ENCODE measurements at places on chromosomes 5 and 9. TPM values are rescaled to one million over a fixed set of nuclear protein-coding genes. Genes with fewer than 3 reads are reported as not detected.

Gene PCDHB3
- polyA plus RNA-seq: not detected

Gene OSMR
- not detected for polyA plus RNA-seq

Gene ROPN1L
- not detected for polyA plus RNA-seq

Gene IL13
- polyA plus RNA-seq: not detected

Gene FAXDC2
- 1.3 TPM for polyA plus RNA-seq

Gene PLCXD3
- not detected for polyA plus RNA-seq

Gene SVEP1
- not detected for polyA plus RNA-seq

Gene TMEM252
- not detected for polyA plus RNA-seq

Gene WNK2
- polyA plus RNA-seq: not detected
